ENCODE measurements at places on chromosomes 7 and 10.

- DNase-seq = no peak
Observed at GRCh38 chr10:58782876-58783851, 270.5 kb downstream of the BICC1 start.

GRCh38 chr7:129421717-129422250, 12.4 kb upstream of the STRIP2 start:
- no peak for DNase-seq

DNA sequence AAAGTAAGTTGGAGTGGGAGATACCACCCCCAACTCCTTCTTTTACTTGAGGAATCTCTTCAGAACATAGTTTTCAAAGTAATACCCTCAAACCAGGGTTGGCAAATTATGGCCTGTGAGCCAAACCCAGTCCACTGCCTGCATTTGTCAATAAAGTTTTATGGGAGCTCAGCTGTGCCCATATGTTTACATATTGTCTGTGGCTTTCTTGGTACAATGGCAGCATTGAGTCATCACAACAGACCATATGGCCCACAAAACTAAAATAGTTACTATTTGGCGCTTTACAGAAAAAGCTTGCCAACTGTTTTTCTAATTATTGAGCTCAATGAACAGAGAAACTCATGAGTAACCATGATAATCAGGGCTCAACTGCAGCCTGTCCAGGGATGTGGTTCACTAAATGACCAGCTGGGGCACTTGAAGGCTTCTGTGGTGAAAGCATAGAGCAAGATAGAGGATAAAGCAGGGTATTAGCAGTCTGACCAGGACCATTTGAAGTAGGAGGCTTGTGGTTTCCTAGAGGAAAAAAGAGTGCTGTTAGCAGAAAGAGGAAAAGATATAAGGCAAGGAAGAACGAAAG, 196.0 kb upstream of the GRB10 start:
- no peak for DNase-seq

GRCh38 chr7:32117837-32118236, 47.6 kb upstream of the PDE1C start:
- no peak for DNase-seq

GRCh38 chr10:20885678-20886077, 11.4 kb downstream of the NEBL start:
- DNase-seq = no peak

Measured in cerebellar nuclear complex (tissue), 1 donor.